Left ventricle myocardium inferior (tissue), 1 donor: ENCODE measurements at places on chromosomes 12 and 14. TPM values are rescaled to one million over a fixed set of nuclear protein-coding genes. Genes with fewer than 3 reads are reported as not detected.

DNA sequence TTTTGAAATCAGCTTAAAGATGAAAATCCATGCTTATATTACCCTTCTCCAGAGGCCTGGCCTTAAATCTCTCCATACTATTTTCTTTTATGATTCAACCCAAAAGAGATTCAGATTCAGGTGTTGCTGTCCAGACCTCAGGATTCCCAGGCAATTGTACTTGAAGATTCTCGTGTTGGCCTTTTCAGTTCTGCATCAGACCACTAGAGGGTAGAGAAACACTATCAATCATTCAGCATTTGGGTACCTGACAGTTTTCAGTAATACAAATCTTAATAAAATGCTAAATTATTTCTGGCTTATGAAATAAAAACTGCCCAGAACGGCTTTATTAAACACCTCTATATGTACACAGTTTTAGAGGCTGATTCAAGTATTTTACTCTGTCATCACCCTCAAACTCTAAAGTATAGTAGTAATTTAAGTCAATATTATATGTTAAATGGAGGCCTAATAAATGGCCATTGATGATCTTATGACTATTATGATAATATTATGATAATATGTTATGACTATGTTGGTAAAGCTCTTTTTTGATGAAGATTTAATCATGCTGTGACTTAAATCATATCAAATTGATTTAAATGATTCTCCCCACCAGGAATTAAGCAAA is 301.1 kb downstream of the DUSP6 start:
- H3K4me1 ChIP-seq, result no peaks in the 10 kb centered on the region
- no peak overlapping the region for H3K27ac ChIP-seq
- no peak for DNase-seq
- H3K27me3 ChIP-seq, result no peaks in the 10 kb centered on the region

Gene PTPRQ
- 0.27 TPM for total RNA-seq

GRCh38 chr14:75120541-75121291 is 6.1 kb downstream of the NEK9 start:
- no peak for DNase-seq
- H3K4me1 ChIP-seq, result peaks cover 24% of the 10 kb centered on the region
- H3K4me3 ChIP-seq, result no peak overlapping the region
- no peak overlapping the region for H3K27ac ChIP-seq
- H3K27me3 ChIP-seq, result no peaks in the 10 kb centered on the region

Gene CCDC177
- total RNA-seq, result not detected

DNA sequence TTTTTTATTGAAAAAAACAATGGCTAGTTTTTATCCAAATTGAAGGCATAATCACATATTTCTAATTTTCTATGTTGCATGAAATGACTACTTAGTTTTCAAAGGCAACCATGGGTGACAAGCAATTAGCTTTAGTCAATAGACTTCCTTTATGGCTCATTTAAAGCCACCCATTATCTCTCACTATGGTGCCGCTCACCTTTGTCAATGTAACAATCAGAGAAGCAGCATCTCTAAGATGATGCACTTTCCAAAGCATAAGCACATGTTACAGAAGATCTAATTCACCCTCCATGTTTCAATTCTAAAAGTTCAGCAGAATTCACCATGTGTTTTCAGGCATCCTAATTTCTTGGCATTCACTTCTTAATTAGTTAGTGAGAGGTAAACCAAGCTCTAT is 166.6 kb upstream of the RPL10L start:
- H3K4me3 ChIP-seq, result no peak overlapping the region
- H3K36me3 ChIP-seq, result no peaks in the 10 kb centered on the region
- no peak overlapping the region for H3K27ac ChIP-seq
- no peaks in the 10 kb centered on the region for H3K4me1 ChIP-seq

GRCh38 chr14:52080808-52081755 is 12.2 kb upstream of the NID2 start:
- no peak overlapping the region for H3K4me3 ChIP-seq
- no peak for DNase-seq
- H3K4me1 ChIP-seq, result peaks cover 44% of the 10 kb centered on the region
- H3K36me3 ChIP-seq, result no peaks in the 10 kb centered on the region
- H3K27ac ChIP-seq, result peak overlapping the region; percentile 30

DNA sequence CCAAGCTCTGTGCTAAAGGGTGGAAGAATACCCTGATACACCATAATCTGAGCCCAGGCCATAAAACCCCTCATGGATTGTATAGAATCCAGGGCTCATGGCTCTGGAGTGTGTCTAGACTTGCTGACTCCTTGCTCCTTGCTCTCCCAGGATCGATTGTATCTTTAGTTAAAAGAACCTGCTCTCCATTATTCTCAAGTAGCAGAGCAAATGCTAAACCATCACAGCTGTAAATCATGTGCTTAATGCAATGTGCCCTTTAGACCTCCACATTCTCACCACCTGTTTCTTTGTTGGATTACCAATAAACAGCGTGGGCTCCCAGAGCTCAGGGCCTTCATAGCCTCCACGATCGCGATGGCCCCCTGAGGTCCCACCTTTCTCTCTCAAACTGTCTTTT is 411.6 kb upstream of the FBXO33 start:
- H3K4me1 ChIP-seq, result no peaks in the 10 kb centered on the region
- no peak overlapping the region for H3K27ac ChIP-seq
- no peak overlapping the region for H3K4me3 ChIP-seq
- no peak for DNase-seq
- no peaks in the 10 kb centered on the region for H3K27me3 ChIP-seq

- H3K36me3 ChIP-seq, result no peaks in the 10 kb centered on the region
- DNase-seq, result no peak
- no peaks in the 10 kb centered on the region for H3K27me3 ChIP-seq
These were observed 56.5 kb downstream of the PRIMA1 start for GRCh38 chr14:93731753-93732152.

GRCh38 chr14:80862983-80863382 is 78.6 kb downstream of the CEP128 start:
- peaks cover 6% of the 10 kb centered on the region for H3K36me3 ChIP-seq
- H3K4me1 ChIP-seq, result no peaks in the 10 kb centered on the region
- no peak overlapping the region for H3K4me3 ChIP-seq
- H3K27me3 ChIP-seq, result no peaks in the 10 kb centered on the region
- DNase-seq, result no peak

GRCh38 chr14:91228112-91229004 is 16.1 kb downstream of the GPR68 start:
- H3K27ac ChIP-seq, result no peak overlapping the region
- peaks cover 3% of the 10 kb centered on the region for H3K4me1 ChIP-seq
- no peak overlapping the region for H3K4me3 ChIP-seq
- peaks cover 68% of the 10 kb centered on the region for H3K36me3 ChIP-seq

GRCh38 chr12:103952497-103952896 is 13.2 kb upstream of the TDG start:
- peaks cover 37% of the 10 kb centered on the region for H3K4me1 ChIP-seq
- no peak overlapping the region for H3K27ac ChIP-seq
- DNase-seq, result no peak
